ENCODE measurements at places on chromosomes 4 and X.

DNA sequence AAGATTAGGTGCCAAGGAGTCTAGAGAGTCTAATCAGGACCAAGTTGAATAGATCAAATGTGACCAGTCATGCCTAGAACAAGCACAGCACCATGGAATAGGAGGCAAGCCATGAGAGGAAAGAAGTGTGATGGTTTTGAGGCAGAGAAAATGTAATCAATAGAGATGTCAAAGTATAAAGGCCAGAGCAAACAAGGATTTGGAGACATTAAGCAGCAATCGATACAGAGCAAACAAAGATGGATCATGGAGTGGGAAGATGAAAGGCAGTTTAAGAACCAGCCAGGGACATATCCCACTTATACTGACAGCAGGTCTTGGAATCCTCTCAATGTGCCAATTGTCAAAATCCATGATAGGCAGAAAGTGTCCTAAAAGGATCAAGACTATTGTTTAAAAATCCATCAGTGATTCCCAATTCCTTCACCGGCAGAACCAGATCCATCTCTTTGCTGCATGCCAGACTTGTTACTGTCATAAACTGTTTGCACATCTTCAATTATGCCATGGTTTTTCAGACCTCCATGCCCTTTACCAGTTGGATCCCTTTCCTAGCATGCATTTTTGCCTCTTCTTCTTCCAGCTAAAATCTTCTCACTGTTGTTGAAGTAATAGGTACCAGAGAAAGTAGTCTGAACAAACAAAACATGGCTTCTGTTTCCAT lies 520.7 kb upstream of the ARX start:
- no peak for DNase-seq

DNA sequence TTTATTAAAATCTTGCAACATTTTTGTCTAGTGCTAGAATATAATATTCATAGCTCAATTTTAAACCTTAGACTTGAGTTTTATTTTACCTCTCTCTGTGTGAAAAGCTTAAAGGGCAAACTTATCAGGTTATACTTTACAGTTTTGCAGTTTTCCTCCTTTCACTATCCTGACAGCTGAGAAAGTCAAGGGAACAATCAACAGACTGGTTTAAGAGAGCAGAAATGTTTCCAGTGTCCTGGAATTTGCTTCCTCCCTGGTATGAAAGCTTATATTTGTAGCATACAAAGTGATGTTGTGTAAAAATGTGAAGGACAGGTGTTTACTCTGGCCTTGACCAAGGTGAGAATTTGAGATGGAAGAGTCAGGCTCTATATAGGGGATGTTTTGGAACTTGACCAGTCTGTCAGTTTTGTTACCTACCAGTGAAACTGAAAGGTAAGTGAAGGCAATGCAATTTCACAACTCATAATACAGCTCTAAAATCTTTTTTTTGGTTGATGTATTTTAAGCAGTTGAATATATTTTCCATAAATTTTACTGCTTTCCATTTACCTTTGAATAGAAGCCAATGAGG lies 64.6 kb downstream of the FHIP1A start:
- DNase-seq, result no peak

- DNase-seq, result no peak
Measured at GRCh38 chr4:105128208-105128607, 18.5 kb upstream of the TET2 start.

DNA sequence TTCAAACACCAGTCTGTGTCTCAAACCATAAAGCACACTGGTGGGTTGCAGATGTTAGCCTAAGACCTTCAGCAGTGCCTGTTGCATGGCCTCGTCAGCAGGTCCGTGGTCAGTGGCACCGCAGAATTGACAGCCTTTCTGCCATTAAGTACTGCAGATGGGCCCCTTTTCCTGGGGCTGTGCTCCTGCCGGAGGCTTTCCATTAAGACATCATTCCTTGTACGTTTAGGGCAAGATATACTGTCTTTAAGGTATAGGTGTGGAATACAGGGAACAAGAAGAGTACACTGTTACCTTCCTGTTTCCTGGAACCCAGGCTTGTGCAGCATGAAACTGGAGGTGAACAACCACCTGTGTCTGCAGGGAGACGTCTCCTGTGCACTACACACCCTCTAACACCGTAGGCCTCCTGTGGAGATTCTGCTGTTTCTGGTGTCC lies 67.9 kb upstream of the WDR1 start:
- DNase-seq, result no peak

DNA sequence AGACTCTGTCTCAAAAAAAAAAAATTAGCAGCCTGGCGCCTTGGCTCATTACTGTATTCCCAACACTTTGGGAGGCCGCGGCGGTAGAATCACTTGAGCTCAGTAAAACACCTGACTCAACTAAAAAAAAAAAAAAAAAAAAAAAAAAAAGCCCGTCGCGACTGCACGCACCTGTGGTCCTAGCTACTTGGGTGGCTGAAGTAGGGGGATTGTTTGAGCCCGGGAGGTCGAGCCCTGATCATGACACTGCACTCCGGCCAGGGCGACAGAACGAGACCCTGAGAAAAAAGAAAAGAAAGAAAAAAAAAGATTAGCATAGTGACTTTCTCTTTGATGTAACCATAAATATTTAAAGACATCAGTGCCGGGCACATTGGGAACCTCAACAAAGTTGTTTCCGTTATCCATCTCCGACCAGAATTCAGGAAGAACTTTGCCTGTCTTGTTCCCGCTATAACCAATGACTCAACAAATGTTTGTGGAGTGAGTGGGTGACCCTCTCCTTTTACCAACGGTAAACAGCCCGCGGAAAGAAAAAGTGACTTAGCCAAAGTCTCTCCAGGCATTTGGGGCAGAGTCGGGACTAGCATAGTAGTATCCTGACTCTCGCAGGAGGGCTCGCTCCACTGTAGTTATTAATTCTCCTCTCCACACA lies 553 bp upstream of the MED28 start:
- no peak for DNase-seq

DNA sequence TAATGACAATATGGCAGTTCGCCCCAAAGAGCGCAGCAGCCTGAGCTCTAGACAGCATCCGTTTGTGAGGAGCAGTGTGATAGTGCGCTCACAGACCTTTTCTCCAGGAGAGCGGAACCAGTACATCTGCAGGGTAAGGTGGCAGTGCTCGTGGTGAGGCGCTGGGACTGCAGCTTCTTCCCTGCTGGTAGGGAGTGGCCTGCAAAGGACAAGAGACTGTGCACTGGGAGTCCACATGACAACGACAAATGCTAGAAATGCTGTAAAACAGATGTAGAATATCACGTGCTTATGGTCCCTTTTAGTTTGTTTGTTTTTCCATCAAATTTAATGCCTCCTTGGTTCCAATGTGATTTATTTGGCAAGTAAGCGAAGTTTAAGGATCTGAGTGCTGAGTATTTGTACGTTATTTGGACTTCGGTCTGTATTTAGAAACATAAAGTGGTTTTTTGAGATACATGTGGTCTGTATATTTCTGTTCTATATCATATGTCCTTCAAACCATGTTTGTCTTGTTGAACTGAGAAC lies 35.8 kb downstream of the CLDN22 start:
- DNase-seq, result no peak

- DNase-seq, result peak; percentile 9
Measured at GRCh38 chr4:26751838-26752237, 108.8 kb upstream of the STIM2 start.

- DNase-seq, result no peak
Measured at GRCh38 chr4:77881460-77882295, 19.0 kb downstream of the MRPL1 start.

DNA sequence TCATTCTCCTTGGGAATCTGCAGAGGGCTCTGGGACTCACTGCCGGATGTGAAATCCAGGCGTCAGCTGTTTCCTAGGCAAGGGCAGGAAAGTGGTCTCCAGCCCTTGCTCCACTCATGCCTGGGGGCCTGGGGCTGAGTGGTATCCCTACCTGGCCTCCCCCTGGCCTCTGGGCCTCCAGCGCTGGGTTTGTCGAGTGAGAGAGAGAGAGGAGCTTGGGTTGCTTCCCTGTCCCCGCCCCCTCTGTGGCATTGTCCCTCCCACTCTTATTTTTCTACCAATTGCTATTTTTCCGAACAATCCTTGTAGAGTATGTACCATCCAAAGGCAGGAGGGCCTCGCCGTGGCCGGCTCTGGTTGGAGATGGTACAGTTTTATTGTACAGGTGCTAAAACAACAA lies 53.1 kb downstream of the ELF4 start:
- DNase-seq, result no peak

- no peak for DNase-seq
Measured at GRCh38 chrX:11331788-11332187, 38.6 kb downstream of the AMELX start.

- DNase-seq, result no peak
Measured at GRCh38 chr4:185803022-185803421, 9.0 kb downstream of the SORBS2 start.

DNA sequence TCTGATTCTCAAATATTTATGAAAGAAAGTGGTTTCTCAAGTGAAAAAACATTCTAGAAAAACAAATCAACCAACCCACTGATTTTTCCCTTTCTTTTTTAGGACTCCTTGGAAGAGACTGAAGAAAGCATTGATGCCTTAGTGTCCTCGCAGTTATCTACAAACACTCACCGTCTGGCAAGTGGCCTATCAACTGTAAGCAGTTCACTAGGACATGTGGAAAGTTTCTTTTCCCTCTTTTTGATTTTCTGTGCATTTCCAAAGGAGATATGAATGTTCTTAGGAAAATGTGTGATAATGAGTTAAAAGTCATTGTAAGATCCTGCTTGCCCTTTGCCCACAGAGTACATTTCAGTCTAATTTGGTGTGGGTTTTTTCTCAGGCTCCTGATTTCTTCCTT lies 95.9 kb downstream of the SYTL5 start:
- no peak for DNase-seq

GRCh38 chr4:82851885-82852750 lies 38.8 kb downstream of the SEC31A start:
- peak; percentile 9 for DNase-seq

GRCh38 chrX:139691843-139692505 lies 16.0 kb downstream of the MCF2 start:
- no peak for DNase-seq

DNA sequence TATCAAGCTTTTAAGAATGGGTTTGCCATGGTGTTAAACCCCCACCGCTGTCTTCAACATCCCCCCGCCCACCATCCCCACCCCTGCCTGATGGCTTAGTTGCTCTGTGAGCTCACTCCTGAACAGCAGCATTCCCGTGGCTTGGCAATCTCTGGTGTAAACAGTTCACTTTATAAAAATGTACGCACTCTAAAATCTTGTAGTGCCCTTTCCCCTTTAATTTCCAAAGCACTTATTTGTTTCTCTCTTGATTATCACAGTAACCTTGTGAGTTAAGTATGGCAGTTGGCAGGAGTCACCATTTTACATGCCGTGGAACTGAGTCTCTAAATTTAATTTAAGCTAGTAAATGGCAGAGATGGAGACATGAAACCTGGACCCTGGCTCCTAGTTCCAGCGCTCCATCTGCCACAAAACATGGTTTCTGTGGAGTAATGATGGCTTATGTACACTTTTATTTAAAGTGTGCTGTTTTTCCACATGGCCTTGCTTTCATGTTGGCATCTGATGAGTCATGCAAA lies 123.1 kb downstream of the AFF1 start:
- no peak for DNase-seq

DNA sequence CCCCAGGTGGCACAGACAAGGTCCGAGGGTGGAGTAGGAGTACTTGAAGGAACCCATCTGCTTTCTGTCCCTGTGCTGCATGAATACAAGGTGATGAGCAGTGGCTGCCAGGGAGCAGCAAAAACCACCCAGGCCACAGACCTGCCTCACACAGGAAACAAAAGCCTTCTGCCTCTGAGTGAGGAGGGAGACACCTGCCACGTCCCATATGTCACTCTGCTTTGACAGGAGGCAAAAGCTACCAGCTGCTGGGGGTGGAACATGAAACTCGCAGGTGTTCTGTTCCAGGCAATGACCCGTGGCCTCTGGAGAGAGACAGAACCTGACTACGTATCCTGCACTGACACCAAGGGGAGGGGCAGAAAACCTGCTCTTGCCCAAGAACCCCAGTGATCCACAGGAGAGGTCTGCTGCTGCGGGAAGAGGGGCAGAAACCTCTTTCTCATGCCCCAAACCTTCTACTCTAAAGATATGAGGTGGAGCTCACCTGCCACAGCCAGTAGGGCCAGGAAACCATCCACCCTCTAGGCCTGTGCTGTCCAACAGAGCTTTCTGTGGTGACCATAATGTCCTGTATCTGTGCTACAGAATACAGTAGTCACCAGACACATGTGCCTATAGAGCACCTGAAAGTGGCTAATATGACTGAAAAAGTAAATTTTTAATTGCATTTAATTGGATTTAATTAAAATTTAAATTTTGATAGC lies 172.9 kb downstream of the PRDM5 start:
- DNase-seq, result peak; percentile 18

DNA sequence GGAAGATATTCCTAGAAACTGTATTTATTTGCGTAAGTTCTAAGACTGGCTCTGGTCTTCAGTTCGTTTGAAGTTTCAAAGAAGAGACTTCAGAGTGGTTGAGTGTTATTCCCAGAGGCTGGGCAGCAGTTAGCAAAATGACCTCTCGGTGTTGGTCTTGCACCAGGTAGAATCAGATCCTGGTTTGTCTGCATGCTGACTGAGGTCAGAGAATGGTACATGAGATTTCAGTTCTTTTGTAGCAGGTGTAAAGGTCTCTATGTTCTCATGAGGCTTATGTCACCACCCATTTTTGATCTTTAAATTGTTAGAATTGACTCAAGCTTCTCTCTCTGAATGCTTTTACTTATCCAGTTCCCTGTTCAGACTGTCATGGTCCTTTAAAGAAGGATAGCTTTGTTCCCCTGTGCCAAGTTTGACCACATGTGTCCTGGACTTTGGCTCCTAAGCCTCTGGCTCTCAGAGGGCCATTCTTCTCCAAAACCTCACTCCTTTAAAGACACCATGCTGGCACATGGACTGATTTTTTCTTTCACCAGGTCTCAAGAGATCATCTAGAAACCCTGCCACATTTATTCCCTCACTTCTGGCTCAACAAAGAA lies 355.8 kb upstream of the BOD1L1 start:
- DNase-seq, result no peak

DNA sequence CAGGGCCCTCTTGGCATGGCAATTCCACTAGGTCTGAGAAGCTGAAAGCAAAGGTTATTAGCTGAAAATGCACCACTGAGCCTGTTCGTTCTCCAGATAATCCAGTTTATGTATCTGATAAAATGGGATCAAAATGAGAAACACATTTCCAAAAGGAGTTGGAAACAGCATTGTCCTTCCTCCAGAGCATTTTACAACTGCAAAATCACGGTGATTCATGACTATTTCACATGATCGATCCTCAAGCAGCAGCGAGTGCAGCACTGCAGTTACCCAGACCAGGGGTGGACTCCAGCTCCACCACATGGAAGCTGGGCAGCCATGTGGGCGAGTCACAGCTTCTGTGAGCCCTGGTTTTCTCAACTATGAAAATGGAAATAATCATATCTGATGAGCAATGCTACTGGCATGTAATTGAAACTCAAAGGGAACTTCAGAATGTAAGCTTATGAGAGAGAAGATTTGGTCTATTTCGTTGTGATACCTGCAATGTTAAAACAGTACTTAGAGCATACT lies 78.7 kb upstream of the MSX1 start:
- DNase-seq, result no peak

- DNase-seq, result peak; percentile 25
Measured at GRCh38 chr4:106898621-106899230, 137.4 kb downstream of the DKK2 start.
